EH (cell line): ENCODE measurements at places on chromosomes 16 and 17.

GRCh38 chr17:54426296-54426886 lies 474.3 kb upstream of the TOM1L1 start:
- no peak for DNase-seq

- DNase-seq = no peak
Observed at GRCh38 chr16:15866451-15866850, 9.6 kb upstream of the MYH11 start.

DNA sequence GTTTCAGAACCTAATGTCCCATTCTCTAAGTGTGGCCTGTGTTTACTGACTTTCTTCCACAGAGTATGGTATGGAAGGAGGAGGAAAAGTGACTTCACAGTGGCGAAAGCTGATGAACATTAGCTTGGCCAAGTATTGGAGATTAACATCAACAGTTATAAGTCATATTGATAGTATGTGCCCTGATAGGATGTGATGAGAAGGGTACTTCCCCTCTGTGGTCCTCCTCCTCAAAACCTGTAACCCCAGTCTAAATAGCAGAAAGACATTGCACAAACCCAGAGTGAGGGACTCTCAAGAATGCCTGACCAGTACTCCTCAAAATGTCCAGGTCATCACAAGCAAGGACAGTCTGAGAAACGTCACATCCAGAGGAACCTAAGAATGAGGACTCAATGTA lies 73.1 kb downstream of the CLEC16A start:
- DNase-seq = no peak

- DNase-seq = no peak
Observed at GRCh38 chr17:17669580-17670235, 11.6 kb upstream of the RAI1 start.

GRCh38 chr16:754656-755055 lies 5.9 kb upstream of the MSLN start:
- DNase-seq = no peak

- DNase-seq = no peak
Observed at GRCh38 chr17:73605444-73605843, 38.8 kb downstream of the SDK2 start.

GRCh38 chr17:70677783-70678647 lies 508.7 kb downstream of the KCNJ2 start:
- DNase-seq = no peak

DNA sequence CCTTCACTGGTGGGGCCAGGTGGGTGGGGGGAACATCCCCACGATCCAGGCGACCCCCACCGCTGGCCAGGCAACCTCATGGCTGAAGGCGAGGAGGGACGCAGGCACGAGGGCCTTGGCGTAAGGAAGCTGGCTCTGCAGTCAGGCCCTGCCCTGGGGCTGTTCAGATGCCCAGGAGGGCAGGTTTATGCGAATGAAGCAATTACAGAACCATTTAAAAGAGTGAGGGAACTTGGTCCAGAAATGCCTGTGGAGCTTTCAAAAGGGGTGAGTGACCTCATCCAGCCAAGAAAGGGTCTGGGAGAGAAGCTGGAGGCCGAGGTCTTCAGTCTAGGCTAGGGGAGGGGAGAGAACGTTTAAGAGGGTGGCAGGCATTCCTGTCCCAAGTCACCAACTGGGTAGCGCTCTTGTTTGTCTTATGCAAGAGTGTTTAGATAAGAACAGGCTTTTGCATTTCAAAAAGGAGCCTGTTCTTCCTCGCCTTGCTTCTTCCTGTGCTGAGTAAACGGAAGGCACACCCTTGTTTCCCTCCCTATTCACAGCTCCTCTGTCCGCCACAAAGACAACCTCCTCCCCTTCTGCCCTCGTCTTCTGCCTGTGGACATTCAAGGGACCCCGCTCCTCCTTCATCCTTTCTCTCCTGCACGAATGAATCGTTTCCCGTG lies 183.5 kb upstream of the SDK2 start:
- DNase-seq = no peak

DNA sequence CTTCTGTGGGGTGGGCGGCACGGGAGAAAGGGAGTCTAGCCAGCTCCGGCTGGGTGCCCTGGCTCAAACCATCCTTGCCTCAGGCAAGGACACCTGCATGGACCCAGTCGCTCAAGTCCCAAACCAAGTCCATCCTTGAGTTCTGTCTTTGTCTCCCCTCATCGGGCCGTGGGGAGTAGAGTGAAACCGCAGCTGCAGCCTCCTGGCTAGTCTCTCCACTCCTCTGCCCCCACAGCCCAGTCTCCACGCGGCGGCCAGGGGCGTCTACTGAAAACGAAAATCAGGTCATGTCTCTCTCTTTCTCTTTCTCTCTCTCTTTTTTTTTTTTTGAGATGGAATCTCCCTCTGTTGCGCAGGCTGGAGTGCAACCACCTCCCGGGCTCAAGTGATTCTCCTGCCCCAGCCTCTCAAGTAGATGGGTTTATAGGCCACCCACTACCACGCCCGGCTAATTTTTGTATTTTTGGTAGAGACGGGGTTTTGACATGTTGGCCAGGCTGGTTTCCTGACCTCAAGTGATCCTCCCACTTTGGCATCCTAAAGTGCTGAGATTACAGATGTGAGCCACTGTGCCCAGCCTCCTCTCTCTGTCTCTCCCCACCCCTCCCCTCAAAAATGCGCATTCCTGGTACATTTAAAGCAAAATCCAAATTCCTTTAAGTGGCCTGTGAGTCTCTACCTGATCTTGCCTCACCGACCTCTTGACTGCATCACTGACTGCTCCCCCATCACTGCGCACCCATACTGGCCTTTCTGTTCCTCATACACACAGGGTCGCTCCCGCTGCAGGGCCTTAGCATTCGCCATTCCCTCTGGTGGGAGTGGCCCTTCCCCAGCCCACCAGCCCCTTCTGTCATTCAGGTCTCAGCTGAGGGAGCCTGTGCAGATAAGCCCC lies 17.7 kb upstream of the RMI2 start:
- peak; percentile 20 for DNase-seq

- no peak for DNase-seq
Observed at GRCh38 chr16:30004424-30004776, 6.4 kb downstream of the DOC2A start.

- DNase-seq = peak; percentile 88
Observed at GRCh38 chr17:75096082-75096625, 8.4 kb downstream of the SLC16A5 start.

GRCh38 chr16:48373258-48374029 lies 11.8 kb downstream of the SIAH1 start:
- DNase-seq = peak; percentile 39

GRCh38 chr17:4497101-4497824 lies 1.4 kb upstream of the SPNS2 start:
- peak; percentile 49 for DNase-seq

DNA sequence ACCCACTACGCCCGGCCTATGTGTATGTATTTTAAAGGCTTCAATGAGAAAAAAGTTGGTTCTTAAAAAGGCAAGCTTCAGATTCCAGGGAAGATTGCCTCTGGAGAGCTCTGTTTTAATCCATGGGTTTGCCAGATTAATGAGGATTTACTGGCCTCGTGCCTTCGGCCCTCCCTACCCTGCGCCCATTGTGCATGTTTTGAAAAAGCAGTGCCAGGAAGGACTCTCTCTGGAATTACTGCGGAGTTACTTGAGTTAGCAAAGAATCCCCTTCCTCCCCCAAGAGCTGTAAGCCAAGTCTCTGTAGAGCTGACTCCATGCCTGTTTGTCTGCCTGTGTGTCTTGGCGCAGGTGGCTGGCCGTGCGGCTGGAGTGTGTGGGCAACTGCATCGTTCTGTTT lies 98.9 kb downstream of the ABCC6 start:
- DNase-seq = no peak

DNA sequence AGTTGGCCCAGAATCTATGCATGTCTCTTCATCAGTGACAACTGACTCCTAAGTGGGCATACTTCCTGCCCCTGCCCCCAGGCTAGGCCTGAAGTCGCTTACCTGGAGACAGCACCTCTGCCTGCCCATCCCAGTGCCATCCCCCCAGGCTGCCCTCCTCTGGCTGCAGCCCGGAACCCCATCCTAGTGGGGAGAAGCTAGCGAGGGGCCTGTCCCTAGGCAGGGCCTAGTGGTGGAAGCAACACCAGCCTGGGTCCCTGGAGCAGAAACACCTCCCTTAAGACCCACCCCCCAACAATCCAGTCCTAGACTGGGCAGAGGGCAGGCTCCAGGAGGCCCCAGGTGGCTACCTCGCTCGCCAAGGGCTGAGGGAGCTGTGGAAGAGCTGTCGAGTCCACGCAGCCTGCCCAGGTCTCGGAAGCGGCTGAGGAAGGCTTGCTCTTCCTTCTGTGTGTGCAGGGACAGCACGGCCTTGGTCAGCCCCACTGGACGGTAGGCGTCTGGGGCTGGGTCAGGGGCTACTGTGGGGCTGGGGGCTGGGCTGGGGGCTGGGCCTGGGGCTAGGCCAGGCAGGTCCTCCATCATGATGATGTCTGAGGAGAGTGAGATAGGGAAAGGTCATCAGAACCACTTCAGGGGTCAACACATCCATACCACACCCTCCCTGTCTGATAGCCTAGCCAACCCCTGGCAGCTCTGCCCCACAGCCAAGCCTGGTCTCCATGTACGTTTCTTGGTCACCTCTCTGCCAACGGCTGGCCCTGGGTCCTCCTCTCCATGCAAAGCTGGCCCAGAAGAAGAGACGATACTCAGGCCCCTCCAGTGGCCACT lies 7.6 kb downstream of the PER1 start:
- no peak for DNase-seq

DNA sequence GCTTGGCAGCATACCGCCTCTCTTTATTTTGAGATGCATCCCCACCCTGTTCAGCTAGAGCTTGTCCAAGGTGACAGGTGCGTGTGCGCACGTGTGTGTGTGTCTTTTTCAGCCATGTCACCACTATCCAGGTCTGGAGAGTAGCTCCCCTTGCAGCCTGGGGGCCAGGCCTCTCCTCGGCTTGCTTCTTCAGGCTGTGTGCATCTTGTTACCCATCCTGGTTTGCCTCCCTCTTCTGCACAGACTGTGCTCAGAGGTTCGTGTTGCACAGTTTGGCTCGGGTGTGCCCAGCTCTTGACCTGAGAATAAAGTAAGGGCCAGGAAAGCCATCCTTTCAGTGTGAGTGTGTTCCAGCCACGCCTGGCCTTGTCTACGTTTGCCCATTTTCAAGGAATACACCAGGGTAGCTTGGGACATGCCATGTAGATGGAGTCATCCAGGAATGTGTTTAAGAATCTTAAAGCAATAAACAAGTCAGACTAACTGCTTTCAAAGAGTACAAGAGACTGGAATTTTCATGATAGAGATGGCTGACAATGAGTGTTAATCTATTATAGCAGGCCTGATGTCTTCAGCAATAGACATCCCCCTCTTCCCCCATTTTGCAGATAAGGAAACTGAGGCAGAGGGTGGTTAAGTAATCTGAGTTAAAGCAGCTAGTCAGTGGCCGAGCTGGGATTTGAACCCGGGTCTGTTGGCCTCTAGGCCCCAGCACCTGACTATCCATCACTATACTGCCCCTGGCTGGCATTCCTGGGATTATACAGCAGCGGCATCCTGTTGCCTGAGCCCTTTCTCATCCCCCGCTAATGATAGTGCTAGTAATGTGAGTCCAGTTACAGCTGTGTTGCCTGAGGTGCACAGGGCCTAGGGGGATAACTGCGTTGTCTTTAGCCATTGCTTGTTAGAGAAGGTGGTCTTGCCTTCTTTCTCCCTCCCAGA lies 77.9 kb downstream of the KSR1 start:
- peak; percentile 96 for DNase-seq

DNA sequence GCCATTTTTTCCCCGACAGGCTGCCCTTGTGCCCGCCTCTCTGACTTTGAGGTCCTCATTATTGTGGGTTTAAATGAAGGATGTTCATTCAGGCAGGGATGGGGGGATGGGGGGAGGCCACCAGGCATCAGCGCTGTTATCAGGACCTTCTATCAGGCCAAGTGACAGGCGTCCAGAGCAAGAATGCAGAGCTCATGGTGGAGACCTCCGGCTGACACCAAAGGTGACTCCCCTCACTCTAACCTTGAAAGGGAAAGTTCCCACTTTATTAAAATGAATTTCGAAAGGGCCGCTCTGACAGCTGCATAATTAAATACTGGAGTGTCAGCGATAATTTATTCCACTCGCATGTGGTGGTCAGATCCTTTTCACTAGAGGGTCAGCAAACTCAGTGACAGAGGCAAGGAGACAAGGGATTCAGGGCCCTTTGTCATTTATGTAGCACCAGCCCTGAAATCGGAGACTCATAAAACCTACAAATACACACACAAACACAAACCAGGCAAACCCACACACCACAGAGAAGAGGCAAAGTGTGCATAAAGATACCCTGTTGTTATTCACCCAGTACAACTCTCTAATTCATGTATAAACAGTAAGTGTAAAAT lies 436.0 kb downstream of the MAF start:
- DNase-seq = no peak

- no peak for DNase-seq
Observed at GRCh38 chr16:29025735-29026134, 40.9 kb downstream of the LAT start.

- DNase-seq = no peak
Observed at GRCh38 chr17:51833620-51834019, 324.9 kb downstream of the CA10 start.

DNA sequence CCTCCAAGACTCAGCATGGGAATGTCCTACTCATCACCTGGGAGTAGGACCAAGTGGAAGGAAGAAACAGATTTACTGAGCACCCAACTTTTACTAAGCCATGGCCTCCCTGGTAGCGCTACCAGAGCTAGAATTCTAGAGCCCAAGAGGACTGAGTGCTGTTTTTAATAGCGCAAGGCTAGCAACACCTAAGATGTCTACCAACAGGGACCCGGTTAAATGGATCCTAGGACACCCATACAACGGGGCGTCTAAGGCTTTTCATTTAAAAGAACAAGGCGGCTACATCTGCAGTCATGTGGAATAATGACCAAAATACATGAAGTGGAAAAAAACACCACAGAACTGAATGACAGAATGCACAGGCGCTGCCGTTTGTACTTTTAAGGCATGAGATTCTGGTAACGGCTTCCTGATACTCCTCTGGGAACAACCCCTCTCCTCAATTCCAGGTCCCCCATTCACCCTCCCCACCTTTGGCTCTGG lies 5.1 kb downstream of the GGA2 start:
- no peak for DNase-seq

DNA sequence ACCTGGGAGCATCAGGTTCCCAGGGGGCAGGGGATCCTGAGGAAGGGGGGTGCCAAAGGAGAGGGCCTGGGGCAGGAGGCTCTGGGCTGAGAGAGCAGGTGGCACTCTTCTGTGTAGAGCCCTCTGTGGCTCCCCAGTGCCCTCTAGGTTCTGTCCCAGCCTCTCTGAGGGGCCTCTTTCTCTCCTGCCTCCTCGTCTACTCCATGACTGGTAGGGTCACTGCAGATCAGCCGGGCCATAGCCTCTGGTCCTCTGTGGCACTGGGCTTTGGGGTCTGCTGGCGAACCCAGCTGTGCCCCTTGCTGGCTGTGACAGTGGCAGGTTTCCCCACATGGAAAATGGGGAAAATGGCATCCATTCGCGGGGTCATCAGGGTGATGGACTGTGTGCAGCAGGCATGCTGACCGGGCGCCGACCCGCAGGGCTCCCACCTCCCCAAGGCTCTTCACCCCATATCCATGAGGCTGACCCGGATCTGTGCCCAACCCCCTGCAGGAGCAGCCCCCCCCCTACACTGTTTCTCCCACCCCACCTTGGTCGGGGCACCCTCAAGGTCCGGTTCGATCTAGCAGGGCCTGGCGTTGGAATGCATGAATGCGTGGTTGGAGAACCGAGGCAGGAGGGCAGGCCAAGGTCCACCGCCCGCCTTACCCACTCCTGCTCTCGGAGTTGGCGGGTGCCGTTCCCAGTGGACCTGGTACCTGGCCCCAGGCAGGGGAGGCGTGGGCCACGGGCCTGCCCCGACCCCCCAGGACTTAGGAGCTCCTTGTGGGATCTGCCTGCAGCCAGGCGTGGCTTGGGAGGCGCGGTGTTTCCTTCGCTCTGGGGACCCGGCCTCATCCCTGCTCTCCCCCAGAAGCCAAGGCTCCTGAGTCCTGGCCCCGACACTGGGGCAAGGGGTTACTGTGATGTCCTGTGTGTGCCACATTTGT lies 6.5 kb downstream of the GLIS2 start:
- no peak for DNase-seq

GRCh38 chr16:81353895-81354294 lies 39.1 kb downstream of the GAN start:
- no peak for DNase-seq
